ENCODE measurements at places on chromosomes 1 and 21. TPM values are rescaled to one million over a fixed set of nuclear protein-coding genes. Genes with fewer than 3 reads are reported as not detected.

DNA sequence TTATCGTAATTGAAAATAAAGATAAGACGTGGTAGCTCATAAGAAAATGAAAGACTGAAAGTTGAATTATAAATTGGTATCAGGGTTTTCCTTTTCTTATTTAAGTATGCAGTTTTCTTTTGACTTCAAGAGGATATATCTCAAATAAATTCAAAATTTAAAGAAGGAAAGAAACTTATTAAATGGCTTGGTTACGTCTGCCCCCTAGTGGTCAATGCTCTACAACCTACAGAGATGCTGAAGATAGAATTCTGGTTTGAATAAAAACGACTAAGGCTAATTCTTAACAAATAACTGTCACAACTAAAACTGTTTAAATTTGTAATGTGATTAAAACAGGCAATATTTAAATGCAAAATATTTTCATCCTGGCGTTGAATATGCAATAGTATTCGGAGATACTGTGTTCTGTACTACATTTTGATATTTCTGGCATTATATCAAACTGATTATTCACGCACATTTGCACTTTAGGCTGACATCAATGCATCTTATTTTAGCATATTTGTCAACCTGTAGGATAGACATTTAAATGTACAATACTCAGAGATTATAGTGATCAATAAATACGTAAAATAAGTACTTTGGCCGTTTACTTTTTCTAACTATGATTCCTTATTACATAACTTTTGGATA is 26.8 kb downstream of the IFI44 start:
- peak; percentile 66 for DNase-seq

DNA sequence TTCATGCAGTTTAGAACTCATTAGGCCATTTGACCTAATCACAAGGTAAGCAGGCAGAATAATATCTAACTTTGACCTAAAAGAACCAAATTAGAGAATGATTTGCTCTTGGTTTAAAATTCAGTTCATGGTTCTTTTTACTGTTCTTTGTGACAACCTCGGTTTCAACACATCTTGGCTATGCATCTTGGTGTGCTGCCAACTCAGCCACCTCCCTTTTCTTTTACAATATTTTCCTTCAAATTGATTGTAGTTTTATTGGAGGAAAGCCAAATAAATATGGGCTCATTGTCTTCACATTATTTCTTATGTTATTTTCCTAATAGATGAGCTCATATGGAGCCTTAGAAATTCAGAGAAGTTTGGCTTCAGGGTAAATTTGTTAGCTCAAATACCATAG is 338.3 kb downstream of the SIPA1L2 start:
- DNase-seq = peak; percentile 64

DNA sequence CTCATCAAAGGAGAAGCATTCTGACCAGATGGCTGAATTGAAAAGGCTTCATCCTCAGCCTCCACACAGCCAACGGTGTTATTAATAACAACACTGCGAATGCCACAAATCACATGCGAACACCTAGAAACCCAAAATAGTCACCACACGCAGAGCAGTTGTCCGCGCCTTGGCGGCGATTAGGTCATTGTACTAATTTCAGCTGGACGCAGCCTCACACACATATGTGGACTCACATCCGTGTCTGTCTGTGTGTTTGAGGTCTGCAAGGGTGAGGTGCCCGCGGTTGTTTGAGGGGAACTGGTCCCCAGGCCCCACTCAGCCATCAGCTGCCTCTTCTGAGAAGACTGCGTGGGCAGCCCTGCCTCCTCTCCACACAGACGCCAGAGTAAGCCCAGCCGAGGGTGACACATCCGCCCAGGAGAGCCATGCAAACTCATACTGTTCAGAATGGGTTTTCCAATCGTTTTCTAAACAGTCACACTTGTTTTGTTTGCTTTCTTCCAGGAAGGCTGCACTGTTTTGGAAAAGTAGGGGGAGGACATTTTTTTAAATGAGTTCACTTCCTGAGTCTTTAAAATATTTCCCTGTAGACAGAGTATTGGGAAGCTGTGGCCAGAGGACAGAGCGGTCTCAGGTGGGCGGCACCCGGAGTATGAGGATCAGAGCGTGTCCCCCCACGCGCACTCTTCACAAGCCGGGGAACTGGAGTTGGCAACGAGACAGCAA is 53.4 kb downstream of the TOMM20 start:
- no peak for DNase-seq

- DNase-seq = no peak
Measured at GRCh38 chr1:69121723-69122122, 446.0 kb upstream of the LRRC7 start.

GRCh38 chr21:28604946-28605537 is 387.6 kb downstream of the LTN1 start:
- no peak for DNase-seq

GRCh38 chr1:175498002-175498401 is 245.4 kb downstream of the TNR start:
- DNase-seq = no peak

- no peak for DNase-seq
Measured at GRCh38 chr1:66313429-66313828, 220.5 kb upstream of the SGIP1 start.

DNA sequence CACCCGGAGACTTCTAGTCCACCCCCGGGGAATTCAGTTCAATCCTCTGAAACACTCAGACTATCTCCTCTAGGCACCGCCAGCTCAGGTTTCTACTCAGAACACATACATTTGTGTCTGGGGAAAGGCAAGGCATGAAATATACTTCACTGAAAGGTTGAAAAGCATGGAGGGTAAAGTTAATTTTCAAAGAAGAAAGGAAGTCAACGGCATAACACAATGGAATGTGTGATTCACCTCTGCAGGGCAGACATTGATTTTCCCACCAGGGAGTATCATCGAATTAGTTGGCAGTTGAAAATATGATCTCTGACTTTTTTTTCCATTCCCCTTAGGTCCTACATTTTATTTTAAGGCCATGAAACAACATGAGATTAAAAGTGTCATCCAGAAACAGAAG is 669.4 kb downstream of the SMYD3 start:
- DNase-seq = no peak

DNA sequence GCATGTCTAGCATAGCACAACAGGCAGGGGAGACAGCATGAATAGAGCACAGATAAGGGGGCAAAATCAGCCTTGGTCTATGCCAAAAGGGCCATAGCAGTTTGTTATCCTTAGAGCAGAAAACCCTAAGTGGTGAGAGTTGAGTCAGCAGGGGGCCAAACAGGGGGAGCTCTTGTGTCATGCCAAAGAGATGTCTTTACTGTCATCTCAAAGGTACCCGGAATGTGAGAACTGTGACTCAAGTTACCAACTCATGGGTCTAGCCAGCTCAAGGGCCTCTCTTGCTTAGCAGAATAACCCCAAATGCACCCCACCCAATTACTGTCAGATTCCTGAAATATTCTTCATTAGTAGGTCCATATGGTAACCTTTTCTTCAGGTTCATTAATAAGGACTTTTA is 45.9 kb upstream of the NRDC start:
- DNase-seq = no peak

The ATP6V0B gene
- polyA plus RNA-seq = 40.3 TPM

The DTL gene
- polyA plus RNA-seq = 10.7 TPM

The CYP4A11 gene
- polyA plus RNA-seq = 2.9 TPM

The F13B gene
- not detected for polyA plus RNA-seq

Measured in muscle of arm (tissue), 14 donors.